Natural killer cell treated with Interleukin-12 subunit alpha and Interleukin-12 subunit beta and Interleukin-15 and Interleukin-18, amount 100 ng/mL, for 72 hours (primary cell): ENCODE measurements at places on chromosomes 4 and X. TPM values are rescaled to one million over a fixed set of nuclear protein-coding genes. Genes with fewer than 3 reads are reported as not detected.

GRCh38 chr4:76585897-76586360 is 150.9 kb downstream of the SHROOM3 start:
- H3K4me3 ChIP-seq = peak overlapping the region; percentile 27
- no peaks in the 10 kb centered on the region for H3K36me3 ChIP-seq
- H3K27me3 ChIP-seq = peaks cover 56% of the 10 kb centered on the region
- peak; percentile 65 for DNase-seq

- H3K27ac ChIP-seq = no peak overlapping the region
- H3K27me3 ChIP-seq = peaks cover 3% of the 10 kb centered on the region
- H3K4me1 ChIP-seq = no peaks in the 10 kb centered on the region
- H3K4me3 ChIP-seq = no peak overlapping the region
- DNase-seq = no peak
Observed at GRCh38 chr4:51963841-51964517, 56.2 kb downstream of the LRRC66 start.

GRCh38 chr4:88522702-88523324 is 763 bp downstream of the PYURF start:
- peaks cover 32% of the 10 kb centered on the region for H3K4me1 ChIP-seq
- peak overlapping the region; percentile 81 for H3K27ac ChIP-seq
- peak overlapping the region; percentile 95 for H3K4me3 ChIP-seq
- H3K36me3 ChIP-seq = peaks cover 16% of the 10 kb centered on the region
- DNase-seq = no peak

Gene PCYT1B
- not detected for total RNA-seq

Gene GYG2
- not detected for total RNA-seq
